ENCODE measurements at places on chromosomes 12 and 14. TPM values are rescaled to one million over a fixed set of nuclear protein-coding genes. Genes with fewer than 3 reads are reported as not detected.

HOXC5 gene
- 1.1 TPM for total RNA-seq

TBK1 gene
- total RNA-seq: 27.0 TPM

TAS2R7 gene
- not detected for total RNA-seq

TAS2R14 gene
- 1.9 TPM for total RNA-seq

PIK3C2G gene
- total RNA-seq: not detected

FBLN5 gene
- 3.3 TPM for total RNA-seq

DPPA3 gene
- total RNA-seq: not detected

TAS2R42 gene
- total RNA-seq: not detected

C3AR1 gene
- not detected for total RNA-seq

STON2 gene
- 4.1 TPM for total RNA-seq

MGP gene
- 1.3 TPM for total RNA-seq
